ENCODE measurements at places on chromosomes 7 and 10. TPM values are rescaled to one million over a fixed set of nuclear protein-coding genes. Genes with fewer than 3 reads are reported as not detected.
A peak's percentile ranks its signal among the peaks of the same experiment; 100 is the strongest.

- no peak for DNase-seq
- no peak overlapping the region for H3K4me3 ChIP-seq
- no peak overlapping the region for H3K27ac ChIP-seq
- H3K4me1 ChIP-seq: no peaks in the 10 kb centered on the region
- no peaks in the 10 kb centered on the region for H3K36me3 ChIP-seq
Observed at GRCh38 chr10:26194275-26194674, 22.3 kb upstream of the GAD2 start.

GRCh38 chr10:102157224-102157623 lies 5.0 kb downstream of the NOLC1 start:
- no peak overlapping the region for H3K27ac ChIP-seq
- no peak overlapping the region for H3K4me3 ChIP-seq
- DNase-seq: no peak
- no peaks in the 10 kb centered on the region for H3K27me3 ChIP-seq
- no peaks in the 10 kb centered on the region for H3K4me1 ChIP-seq
- peaks cover 20% of the 10 kb centered on the region for H3K36me3 ChIP-seq

- H3K4me3 ChIP-seq: no peak overlapping the region
- H3K4me1 ChIP-seq: no peaks in the 10 kb centered on the region
- H3K36me3 ChIP-seq: no peaks in the 10 kb centered on the region
- no peak for DNase-seq
- no peak overlapping the region for H3K27ac ChIP-seq
Observed at GRCh38 chr7:127798023-127798422, 146.0 kb downstream of the SND1 start.

- no peaks in the 10 kb centered on the region for H3K36me3 ChIP-seq
- DNase-seq: no peak
- H3K27me3 ChIP-seq: no peaks in the 10 kb centered on the region
Observed at GRCh38 chr7:31372231-31372959, 31.9 kb upstream of the NEUROD6 start.

GRCh38 chr10:124459395-124459794 lies 2.2 kb upstream of the LHPP start:
- no peaks in the 10 kb centered on the region for H3K27me3 ChIP-seq
- no peak overlapping the region for H3K4me3 ChIP-seq
- no peak overlapping the region for H3K27ac ChIP-seq
- H3K36me3 ChIP-seq: no peaks in the 10 kb centered on the region
- no peaks in the 10 kb centered on the region for H3K4me1 ChIP-seq

The GET4 gene
- total RNA-seq: 19.9 TPM

DNA sequence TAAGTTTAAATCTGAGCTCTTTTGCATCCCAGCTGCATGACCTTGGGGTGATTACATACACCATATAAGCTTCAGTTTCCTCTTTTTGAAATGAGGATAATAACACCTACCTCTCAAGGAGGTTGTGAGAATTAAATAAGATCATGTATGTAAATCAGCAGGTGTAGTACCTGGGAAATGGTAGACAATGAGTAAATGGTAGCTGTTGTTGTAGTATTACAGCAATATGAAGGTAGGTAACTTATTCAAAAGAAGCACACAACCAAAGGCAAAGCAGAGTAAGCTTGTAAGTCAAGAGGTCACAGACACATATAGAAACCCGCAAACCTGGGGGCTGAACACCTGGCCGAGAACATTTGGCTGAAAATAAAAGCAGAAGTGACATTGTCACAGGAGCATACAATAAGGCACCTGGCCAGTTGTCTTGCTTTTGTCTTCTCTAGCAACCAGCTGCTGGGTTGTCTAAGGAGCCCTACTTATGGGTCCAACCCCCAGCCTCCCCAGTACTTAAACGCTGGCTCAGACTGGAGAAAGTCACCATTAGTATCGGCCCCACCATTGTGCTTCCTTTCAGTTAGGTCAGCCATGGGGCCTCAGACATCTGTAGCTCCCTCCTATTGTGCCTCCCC lies 203.6 kb upstream of the MKLN1 start:
- H3K27ac ChIP-seq: no peak overlapping the region
- no peak for DNase-seq
- H3K27me3 ChIP-seq: peaks cover 1% of the 10 kb centered on the region
- H3K36me3 ChIP-seq: no peaks in the 10 kb centered on the region

DNA sequence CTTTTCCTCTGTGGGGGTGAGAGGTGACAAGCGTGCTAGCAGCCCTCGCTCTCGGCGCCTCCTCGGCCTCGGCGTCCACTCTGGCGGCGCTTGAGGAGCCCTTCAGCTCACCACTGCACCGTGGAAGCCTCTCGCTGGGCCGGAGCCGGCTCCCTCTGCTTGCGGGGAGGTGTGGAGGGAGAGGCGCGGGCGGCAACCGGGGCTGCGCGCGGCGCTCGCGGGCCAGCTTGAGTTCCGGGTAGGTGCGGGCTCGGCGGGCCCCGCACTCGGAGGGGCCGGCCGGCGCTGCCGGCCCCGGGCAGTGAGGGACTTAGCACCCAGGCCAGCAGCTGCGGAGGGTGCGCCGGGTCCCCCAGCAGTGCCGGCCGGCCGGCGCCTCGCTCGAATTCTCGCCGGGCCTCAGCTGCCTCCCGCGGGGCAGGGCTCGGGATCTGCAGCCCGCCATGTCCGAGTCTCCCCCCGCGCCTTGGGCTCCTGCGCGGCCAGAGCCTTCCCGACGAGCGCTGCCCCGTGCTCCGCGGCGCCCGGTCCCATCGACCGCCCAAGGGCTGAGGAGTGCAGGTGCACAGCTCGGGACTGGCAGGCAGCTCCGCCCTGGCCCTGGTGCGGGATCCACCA lies 352.8 kb upstream of the PODXL start:
- DNase-seq: no peak
- H3K4me3 ChIP-seq: no peak overlapping the region
- H3K36me3 ChIP-seq: no peaks in the 10 kb centered on the region
- H3K27me3 ChIP-seq: no peaks in the 10 kb centered on the region

GRCh38 chr7:96276019-96276418 lies 45.9 kb downstream of the SLC25A13 start:
- H3K36me3 ChIP-seq: peaks cover 3% of the 10 kb centered on the region
- no peak for DNase-seq
- H3K27ac ChIP-seq: no peak overlapping the region
- no peaks in the 10 kb centered on the region for H3K4me1 ChIP-seq

- H3K27me3 ChIP-seq: no peaks in the 10 kb centered on the region
- H3K27ac ChIP-seq: no peak overlapping the region
- no peaks in the 10 kb centered on the region for H3K4me1 ChIP-seq
- no peak for DNase-seq
- H3K4me3 ChIP-seq: no peak overlapping the region
- H3K36me3 ChIP-seq: no peaks in the 10 kb centered on the region
Observed at GRCh38 chr7:66464059-66464458, 164.6 kb upstream of the KCTD7 start.

GRCh38 chr7:159063046-159063840 lies 81.4 kb downstream of the VIPR2 start:
- DNase-seq: no peak
- no peak overlapping the region for H3K27ac ChIP-seq
- no peaks in the 10 kb centered on the region for H3K4me1 ChIP-seq
- H3K4me3 ChIP-seq: no peak overlapping the region
- H3K27me3 ChIP-seq: no peaks in the 10 kb centered on the region

DNA sequence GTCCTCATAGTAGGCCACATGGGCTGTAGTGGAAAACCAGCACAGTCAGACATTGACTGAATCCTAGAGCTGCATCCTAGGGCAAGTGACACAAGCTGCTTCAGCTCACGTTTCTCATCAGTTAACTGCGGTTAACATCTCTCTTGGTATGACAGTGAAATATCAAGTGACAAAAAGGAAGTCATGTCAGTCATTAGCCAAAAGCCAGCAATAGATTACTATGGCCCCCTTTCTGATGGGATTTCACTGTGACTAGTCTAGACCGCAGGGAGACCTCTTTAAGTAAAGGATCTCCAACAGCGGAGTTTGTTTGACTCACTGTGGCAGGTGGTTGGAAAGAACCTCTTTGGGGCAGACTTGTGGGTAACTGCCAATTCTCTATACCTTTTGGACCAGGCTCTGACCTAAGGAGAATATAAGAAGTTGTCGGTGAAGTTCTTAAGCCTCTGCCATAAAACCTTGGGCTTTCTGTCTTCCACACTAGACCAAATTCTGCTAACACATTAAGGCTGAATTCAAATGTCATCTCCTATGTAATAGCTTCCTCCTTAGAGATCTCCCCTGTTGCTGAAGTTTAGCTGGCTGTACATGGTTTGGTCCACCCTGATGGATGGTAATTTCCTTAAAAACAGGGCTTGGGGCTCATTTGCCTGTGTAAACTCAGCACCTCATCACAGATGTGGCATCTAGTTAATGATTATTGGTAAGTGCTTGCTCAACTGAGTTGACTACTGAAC lies 115.3 kb downstream of the SGMS1 start:
- DNase-seq: no peak
- peaks cover 2% of the 10 kb centered on the region for H3K4me1 ChIP-seq
- H3K27ac ChIP-seq: no peak overlapping the region
- H3K27me3 ChIP-seq: no peaks in the 10 kb centered on the region

GRCh38 chr10:55058800-55059199 lies 257.8 kb upstream of the PCDH15 start:
- H3K4me1 ChIP-seq: no peaks in the 10 kb centered on the region
- no peak for DNase-seq
- H3K27ac ChIP-seq: no peak overlapping the region
- no peaks in the 10 kb centered on the region for H3K36me3 ChIP-seq
- no peak overlapping the region for H3K4me3 ChIP-seq

DNA sequence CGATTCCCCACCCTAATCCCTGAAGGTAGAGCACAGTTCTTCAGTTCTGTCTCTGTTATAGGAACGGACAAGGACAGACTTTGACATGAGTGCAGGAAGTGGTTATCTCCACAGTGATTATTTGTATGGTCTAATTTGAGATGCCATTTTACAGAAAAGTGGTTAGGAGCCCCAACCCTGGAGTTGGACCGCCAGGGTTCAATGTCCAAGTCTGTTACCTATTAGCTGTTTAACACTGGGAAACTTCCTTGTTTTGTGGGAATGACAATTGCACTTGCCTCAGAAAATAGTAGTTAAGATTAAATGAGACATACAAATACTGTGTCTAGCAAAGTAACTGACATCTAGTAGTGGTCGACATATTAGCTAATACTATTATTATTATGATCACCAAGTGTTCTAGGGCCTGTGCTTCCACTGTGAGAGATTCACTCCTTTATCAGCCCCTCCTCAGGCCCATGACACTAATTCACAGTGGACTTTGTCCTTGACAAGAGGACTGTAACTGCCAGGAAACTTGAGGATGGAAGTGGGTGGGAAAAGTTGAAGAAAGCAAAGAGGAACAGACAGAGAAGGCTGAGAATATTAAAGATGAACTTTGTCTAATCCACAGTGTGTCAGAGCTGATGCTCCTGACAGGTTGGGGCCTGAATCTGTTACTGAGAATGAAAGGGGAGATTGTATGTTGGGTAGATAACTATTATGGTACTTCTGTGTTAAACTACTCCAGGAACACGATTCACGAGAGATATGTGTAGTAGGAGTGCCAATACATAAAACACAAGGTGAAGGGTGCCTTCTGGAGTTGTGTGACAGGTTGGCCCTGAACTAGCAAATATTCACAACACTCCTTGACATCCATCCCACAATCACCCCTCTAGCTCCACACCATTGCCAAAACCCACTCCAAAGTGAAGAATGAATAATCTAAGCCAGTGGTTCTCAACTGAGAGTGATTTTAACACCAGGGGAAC lies 66.4 kb downstream of the TAC1 start:
- no peak overlapping the region for H3K27ac ChIP-seq
- no peaks in the 10 kb centered on the region for H3K4me1 ChIP-seq
- no peak for DNase-seq
- no peaks in the 10 kb centered on the region for H3K36me3 ChIP-seq
- H3K27me3 ChIP-seq: no peaks in the 10 kb centered on the region

GRCh38 chr10:3714967-3715366 lies 70.0 kb downstream of the KLF6 start:
- H3K27ac ChIP-seq: no peak overlapping the region
- H3K4me3 ChIP-seq: no peak overlapping the region
- H3K4me1 ChIP-seq: no peaks in the 10 kb centered on the region
- H3K36me3 ChIP-seq: peaks cover 2% of the 10 kb centered on the region

The ZNF783 gene
- total RNA-seq: 23.8 TPM

GRCh38 chr7:127910670-127911069 lies 120.6 kb downstream of the LRRC4 start:
- no peaks in the 10 kb centered on the region for H3K4me1 ChIP-seq
- no peak for DNase-seq
- H3K27ac ChIP-seq: no peak overlapping the region

DNA sequence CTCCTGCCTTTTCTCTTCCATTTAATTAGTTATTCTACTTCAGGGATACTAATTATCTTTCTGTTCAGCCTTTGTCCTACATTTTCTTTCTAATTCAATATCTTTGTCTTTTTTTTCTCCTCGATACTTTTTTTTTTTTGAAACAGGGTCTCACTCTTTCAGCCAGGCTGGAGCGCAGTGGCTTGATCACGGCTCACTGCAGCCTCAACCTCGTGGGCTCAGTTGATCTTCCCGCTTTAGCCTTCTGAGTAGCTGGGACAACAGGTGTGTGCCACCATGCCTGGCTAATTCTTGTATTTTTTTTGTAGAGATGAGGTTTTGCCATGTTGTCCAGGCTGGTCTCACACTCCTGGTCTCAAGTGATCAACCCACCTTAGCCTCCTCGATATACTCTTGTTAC lies 38.9 kb downstream of the CCSER2 start:
- no peak overlapping the region for H3K4me3 ChIP-seq
- peaks cover 1% of the 10 kb centered on the region for H3K4me1 ChIP-seq
- no peaks in the 10 kb centered on the region for H3K36me3 ChIP-seq

DNA sequence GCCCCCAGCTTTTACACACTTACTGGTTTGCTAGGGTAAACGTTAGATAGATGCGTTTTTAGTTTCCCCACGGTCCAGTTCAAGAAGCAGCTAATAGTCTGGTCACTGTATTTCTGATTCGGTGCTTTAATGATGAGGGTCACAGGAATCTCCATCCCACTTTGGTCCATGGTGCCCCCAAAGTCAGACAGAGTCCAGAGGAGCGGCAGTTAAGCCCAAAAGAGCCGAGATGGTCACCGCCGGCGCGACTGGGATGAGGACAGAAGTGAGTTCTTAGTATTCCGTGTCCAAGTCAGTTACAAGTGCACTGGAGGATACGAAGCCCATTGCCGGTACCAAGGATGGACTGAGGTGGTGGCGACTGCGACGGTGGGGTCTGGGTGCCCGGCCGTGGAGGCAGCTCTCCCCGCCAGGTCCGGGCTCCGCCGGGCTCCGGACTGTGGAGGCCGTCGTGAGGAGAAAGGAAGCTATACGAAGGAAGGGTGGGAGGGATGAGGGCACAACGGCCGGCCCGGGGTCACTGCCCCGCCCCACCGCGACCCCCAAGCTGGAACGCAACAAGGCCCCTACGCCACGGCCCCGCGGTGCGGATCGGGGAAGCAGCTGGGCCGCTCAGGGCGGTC lies 663 bp downstream of the HERPUD2 start:
- peak overlapping the region; percentile 90 for H3K4me3 ChIP-seq
- no peak for DNase-seq
- peak overlapping the region; percentile 37 for H3K27ac ChIP-seq
- H3K27me3 ChIP-seq: no peaks in the 10 kb centered on the region
- H3K36me3 ChIP-seq: no peaks in the 10 kb centered on the region

The BTBD16 gene
- total RNA-seq: 2.4 TPM

DNA sequence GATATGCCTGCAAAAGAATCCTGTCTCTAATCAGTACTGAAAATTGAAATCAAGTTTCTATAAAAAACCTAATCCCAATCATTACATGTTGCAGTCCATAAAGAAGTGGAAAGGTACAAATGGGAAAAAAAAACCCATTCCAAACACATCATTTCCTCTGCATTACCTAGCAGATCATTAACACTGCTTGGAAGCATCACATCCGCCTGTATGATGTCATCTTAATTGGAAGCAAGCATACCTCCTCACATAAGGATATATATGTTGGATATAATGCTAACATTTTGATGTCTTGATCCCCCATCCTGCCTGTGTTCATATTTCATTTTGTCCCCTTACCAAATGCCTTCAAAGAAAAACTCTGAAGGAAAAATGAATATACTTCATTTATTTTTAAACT lies 241.3 kb upstream of the AOAH start:
- H3K27ac ChIP-seq: no peak overlapping the region
- no peaks in the 10 kb centered on the region for H3K36me3 ChIP-seq
- no peak overlapping the region for H3K4me3 ChIP-seq
- DNase-seq: no peak
- no peaks in the 10 kb centered on the region for H3K4me1 ChIP-seq

Measured in aorta (tissue), 5 donors.